ENCODE measurements at places on chromosomes 4 and X. TPM values are rescaled to one million over a fixed set of nuclear protein-coding genes. Genes with fewer than 3 reads are reported as not detected.
A peak's percentile ranks its signal among the peaks of the same experiment; 100 is the strongest.

GRCh38 chr4:38682336-38682735 is 18.3 kb downstream of the KLF3 start:
- no peak for DNase-seq
- H3K27ac ChIP-seq = no peak overlapping the region
- peaks cover 15% of the 10 kb centered on the region for H3K4me1 ChIP-seq
- peaks cover 20% of the 10 kb centered on the region for H3K36me3 ChIP-seq
- no peaks in the 10 kb centered on the region for H3K27me3 ChIP-seq
- H3K4me3 ChIP-seq = no peak overlapping the region

DNA sequence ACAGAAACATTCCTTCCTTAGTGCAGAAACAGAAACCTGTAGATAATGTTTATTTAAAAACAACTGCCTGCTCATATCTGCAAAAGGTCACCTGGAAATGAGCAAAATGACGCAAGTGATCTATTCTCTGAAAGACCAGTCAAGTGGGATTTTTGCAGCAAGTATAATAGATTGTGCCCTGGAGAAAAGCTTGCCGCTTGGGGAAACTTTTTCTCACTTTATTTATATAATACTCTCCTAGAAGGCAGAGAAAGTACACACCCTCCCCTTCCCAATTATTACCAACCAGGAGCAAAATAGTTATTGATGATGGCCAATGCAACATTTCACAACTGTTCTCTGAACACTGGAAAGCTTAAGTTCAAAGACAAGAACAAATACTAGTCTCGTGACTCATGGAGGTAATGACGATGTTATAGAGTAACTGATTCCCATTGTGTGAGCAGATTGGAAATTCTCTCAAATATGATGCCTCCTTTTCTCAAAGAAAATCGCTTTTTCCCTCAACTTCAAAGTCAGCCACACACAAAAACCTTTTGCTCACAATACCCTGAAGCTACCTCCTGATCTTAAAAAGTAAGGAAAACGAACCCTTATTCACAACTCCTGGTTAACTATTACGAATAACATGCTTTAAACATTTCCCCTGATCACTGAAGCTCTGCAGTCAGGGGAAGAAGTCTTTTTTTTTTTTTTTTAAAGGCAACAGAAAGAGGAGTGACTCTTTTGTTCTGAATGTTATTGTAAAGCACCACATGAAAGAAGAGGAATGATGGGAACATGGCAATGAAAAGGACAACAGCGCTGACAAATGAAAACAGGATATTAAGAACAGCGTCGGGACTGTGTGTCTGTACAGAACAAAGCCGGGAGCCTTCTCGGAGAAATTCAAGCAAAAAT is 41.0 kb downstream of the MID1 start:
- peaks cover 3% of the 10 kb centered on the region for H3K36me3 ChIP-seq
- peak overlapping the region; percentile 29 for H3K4me3 ChIP-seq
- H3K27ac ChIP-seq = peak overlapping the region; percentile 69

Gene GIMD1
- total RNA-seq = not detected

GRCh38 chr4:150082241-150082640 is 4.0 kb downstream of the DCLK2 start:
- no peak overlapping the region for H3K4me3 ChIP-seq
- no peaks in the 10 kb centered on the region for H3K36me3 ChIP-seq
- no peaks in the 10 kb centered on the region for H3K27me3 ChIP-seq
- no peak for DNase-seq
- H3K27ac ChIP-seq = no peak overlapping the region

Gene ASB5
- total RNA-seq = 0.18 TPM

DNA sequence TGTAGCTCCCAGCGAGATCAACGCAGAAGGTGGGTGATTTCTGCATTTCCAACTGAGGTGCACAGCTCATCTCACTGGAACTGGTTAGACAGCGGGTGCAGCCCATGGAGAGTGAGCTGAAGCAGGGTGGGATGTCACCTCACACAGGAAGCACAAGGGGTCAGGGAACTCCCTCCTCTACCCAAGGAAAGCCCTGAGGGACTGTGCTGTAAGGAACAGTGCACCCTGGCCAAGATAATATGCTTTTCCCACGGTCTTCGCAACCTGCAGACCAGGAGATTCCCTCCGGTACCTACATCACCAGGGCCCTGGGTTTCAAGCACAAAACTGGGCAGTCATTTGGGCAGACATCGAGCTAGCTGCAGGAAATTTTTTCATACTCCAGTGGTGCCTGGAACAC is 216.4 kb upstream of the TET2 start:
- H3K27ac ChIP-seq = no peak overlapping the region
- H3K36me3 ChIP-seq = no peaks in the 10 kb centered on the region
- DNase-seq = no peak
- no peak overlapping the region for H3K4me3 ChIP-seq
- no peaks in the 10 kb centered on the region for H3K27me3 ChIP-seq

Gene BMX
- total RNA-seq = not detected

DNA sequence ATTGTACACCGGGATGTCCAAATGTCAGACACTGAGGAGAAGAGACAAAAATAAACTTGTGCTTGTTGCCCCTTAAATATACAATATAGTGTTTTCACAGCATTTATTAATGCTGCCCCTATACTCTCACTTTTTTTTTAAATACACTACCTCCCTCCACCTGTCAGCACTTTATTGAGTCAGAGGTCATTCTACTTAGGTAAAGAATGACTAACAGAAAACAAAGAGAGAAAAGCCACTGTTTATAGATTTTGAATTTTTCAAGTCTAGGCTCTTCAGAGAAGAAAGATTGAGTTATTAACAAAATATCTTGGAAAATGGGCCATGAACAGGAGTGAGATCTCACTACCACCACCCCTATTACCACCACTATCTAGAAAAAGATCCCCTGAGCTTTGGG is 58.1 kb downstream of the NIPAL1 start:
- H3K27me3 ChIP-seq = no peaks in the 10 kb centered on the region
- no peak overlapping the region for H3K27ac ChIP-seq
- no peaks in the 10 kb centered on the region for H3K4me1 ChIP-seq
- no peak for DNase-seq
- no peak overlapping the region for H3K4me3 ChIP-seq

Gene MAGEC2
- not detected for total RNA-seq

Gene IQSEC2
- total RNA-seq = 3.9 TPM

Gene NEIL3
- total RNA-seq = 10.3 TPM

Gene ARX
- total RNA-seq = not detected

GRCh38 chrX:78037881-78038280 is 66.2 kb upstream of the PGK1 start:
- no peaks in the 10 kb centered on the region for H3K27me3 ChIP-seq
- H3K4me1 ChIP-seq = no peaks in the 10 kb centered on the region
- H3K27ac ChIP-seq = no peak overlapping the region
- peaks cover 5% of the 10 kb centered on the region for H3K36me3 ChIP-seq
- DNase-seq = no peak
